Stimulated activated CD8-positive, alpha-beta memory T cell treated with anti-CD3 and anti-CD28 coated beads, Interleukin-7, amount 100 ng/mL, for 4 hours (primary cell): ENCODE measurements at places on chromosomes 3 and 15.
A peak's percentile ranks its signal among the peaks of the same experiment; 100 is the strongest.

GRCh38 chr3:17166369-17166768 lies 281.6 kb downstream of the PLCL2 start:
- no peak for DNase-seq

- no peak for DNase-seq
These were observed 32.4 kb upstream of the ALCAM start for GRCh38 chr3:105334138-105334882.

DNA sequence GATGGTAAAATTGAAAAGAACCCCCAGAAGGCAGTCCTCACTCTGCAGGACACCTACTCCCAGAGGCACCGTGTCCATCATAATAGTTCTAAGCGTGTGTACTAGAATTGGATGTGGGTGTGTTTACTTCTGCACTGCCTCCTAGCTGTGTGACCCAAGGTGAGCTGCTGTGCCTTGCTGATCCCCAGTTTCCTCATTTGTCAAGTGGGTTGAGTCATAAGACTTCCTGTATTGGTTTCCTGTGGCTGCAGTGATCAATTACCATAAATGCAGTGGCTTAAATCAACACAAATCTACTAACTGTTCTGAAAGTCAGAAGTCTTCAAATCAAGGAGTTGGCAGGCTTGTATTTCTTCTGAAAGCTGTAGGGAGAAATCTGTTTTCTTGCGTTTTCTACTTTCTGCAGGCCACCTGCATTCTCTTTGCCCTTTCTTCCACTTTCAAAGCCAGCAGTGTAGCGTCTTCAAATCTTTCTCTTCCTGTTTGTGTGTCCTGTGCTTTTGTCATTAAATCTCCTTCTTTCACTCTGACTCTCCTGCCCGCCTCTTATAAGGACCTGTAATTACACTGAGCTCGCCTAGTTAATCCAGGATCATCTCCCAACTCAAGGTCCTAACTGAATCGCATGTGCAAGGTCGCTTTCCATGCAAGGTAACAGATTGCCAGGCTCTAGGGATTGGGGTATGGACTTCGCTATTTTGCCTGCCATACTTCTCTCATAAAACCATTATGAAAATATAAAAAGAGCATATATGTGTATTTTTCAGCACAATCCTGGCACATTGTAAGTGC lies 59.0 kb downstream of the RORA start:
- no peak for DNase-seq

DNA sequence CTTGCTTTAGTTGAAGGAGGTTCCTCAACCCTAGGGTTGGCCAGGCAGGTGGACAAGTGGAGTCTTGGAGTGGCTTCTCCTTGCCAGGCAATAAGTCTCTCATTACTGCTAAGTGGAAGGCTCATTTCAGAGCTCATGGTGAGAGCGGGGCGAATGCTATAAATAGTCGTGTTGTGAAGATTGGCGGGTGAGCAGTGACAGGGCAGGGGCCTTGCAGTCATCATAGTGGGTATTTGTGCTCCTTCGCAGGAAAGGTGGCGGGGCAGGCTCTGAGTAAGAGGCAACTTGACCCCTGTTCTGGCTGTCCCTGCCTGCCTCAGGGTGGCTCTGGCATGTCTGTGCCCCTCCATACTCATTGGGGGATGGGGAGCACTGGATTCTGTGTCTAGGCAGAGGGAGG lies 8.7 kb upstream of the GRM2 start:
- no peak for DNase-seq

- peak; percentile 35 for DNase-seq
These were observed 84.8 kb upstream of the FOXB1 start for GRCh38 chr15:59918994-59919951.

DNA sequence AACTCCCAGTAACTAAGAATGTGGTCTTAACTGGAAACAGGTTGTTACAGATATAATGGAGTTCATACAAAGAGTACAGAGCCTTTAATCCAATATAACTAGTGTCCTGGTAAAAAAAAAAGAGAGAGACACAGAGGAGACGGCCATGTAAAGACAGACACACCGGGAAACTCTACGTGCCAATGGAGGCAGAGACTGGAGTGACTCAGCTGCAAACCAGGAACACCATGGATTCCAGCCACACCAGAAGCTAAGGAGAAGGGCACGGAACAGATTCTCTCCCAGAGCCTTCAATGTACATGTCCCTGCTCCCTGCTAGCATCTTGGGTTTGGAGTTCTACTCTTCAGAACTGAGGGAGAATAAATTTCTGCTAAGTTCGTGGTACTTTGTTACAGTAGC lies 4.5 kb downstream of the RNF168 start:
- DNase-seq, result no peak

GRCh38 chr3:66609660-66610561 lies 109.1 kb upstream of the LRIG1 start:
- DNase-seq, result no peak

DNA sequence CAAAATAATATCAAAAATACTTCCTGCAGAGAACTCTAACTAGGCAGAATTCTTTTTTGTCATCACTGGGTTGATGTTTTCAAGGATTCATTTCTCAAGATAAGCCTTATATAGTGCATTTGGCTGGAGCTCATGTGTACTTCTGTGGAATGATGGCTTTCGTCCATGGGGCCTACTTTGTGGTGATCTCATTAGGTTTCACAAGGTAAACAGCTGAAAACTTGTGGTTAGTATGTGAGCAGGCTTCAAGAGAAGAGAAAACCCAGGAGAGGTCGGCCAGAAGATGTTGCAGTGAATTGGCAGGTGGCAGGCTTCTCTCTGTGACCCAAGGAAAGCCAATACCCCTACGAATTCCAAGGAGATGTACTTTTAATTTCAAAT lies 121.4 kb upstream of the PHLDB2 start:
- no peak for DNase-seq

DNA sequence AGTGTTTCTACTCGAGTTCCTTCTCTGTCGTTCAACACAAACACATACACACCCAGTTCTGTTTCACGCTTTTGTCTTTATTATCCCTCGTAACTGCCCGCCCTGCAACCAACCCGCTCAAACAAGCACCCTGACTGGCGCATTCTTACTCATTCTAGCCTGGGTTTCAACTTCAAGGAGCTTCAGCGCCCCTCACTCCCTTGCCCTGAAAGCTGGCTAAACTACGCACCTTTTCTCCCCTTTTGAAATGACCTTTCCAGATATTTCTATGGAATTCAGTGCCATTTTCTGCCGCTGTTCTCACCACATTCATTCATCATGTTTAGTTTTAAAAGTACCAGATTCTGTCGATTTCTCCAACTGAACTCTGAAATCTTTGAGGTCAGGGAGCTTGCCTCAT lies 653 bp upstream of the MFSD1 start:
- DNase-seq, result no peak

- DNase-seq, result no peak
These were observed 192.6 kb downstream of the PDZRN3 start for GRCh38 chr3:73432023-73432705.

DNA sequence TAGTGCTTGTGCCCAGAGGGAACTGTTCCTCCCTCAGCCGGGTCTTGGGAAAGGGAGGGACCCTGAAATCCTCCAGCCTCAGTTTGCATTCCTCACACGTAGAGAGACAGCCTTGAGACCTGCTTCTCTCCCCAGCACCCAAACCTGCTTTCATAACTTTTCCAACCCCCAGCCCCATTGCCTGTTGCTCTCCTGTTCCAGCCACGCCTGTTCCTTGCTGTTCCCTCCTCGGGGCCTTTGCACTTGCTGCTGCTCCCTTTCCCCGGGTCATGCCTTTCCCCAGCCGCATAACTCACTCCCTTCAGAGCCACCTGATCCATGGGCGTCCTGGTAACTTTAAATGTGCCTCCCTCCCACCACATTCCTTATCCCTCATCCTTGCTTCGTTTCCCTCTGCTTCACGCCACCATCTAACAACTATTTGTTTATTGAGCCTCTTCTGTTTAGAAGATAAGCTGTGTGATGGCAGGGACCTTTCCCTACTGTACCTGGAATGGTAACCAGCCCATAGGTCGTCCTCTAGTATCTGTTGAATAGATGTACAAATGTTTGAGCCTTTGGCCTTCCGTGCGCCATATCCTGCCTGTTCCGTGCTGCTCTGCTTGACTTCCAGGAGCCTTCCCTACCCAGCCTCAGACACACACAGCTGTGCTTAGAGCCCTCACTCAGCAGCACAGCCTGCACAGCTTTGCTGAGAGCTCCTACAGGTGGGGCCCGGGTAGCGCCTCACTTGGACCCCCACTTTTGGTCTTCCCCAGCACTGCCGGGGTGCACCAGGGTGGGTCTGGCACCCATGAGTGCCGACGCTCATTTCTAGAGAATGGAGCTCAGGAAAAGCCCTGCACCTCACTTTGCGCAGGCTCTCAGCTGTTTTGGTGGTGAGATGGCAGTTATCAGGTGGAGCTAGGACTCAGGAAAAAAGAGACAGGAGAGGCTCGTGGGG lies 60.2 kb downstream of the SCN5A start:
- no peak for DNase-seq

DNA sequence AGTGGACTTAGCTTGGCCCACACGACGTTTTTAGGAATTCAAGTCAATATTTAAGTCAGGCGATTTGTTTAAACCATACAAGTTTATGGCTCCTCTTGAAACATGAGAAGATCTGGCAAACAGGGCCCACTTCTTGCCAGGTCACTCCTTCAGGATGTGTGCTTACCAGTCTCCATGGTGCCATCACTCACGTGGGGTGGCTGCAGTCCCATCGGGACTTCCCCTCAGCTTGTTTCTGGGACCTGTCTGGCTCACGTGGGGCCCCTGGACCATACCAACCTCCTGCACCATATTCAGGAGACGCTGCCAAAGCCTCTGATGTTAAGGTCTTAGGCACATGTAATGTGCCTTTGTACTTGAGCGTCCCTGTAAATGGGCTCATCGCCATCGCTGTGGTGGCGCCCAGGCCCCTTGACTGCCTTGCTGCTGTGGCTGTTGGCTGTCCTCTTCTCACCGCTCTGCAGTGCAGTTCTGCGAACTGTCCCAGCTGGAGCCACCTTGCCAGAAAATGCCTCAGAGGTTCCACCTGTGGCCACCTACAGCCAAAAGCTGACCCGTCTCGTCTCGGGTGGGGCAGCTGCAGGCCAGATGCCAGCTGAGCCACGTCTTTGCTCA lies 8.9 kb downstream of the MCM2 start:
- DNase-seq, result no peak

GRCh38 chr3:63809607-63810006 lies 9.5 kb upstream of the C3orf49 start:
- no peak for DNase-seq

DNA sequence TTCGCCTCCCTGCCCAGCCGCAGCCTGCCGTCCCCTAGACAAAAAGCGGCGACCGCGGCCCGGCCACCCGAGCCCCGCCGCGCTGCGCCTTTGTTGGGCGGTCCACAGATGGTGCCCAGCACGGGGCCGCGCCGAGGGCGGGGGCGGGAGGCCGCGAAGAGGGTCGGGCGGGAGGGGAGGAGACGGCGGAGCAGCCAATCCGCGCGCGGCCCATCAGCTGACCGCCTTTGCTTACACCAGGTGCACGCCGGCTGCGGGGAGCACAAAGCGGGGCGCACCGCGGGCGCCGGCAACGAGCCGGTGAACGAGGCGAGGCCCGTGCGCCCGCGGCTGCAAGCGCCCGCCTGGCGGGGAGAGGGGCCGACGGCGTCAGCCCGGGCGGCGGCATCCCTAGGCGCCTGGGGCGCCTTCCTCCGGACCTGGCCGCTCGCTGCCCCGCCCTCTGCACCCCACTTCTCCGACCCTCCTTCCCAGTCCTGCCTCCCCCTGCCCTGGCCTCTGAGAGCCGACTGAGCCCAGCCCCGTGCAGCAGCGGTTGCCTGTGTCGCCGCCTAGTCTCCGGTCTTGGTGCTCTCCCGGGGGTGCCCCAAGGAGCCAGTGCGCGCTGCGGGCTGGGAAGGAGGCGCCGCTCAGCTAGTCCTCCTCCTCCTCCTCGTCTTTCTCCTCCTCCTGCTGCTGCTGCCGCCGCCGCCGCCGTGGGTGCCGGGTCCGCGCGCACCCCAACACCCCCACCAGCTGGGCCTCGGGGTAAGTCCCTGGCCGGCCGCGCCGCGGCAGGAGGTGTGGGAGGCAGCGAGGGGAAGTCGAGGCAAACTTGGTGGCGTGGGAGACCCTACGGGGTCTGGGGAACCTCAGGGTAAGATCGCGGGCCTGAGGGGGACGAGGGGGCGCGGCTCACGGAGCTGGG lies at the start of gene LRRN1:
Gene LRRN1 (plus strand): TSS at position 259 of the 907 bp plus-strand sequence. CDS start 45,211 bp downstream, outside the sequence.
- DNase-seq, result peak; percentile 59

- no peak for DNase-seq
These were observed 137.1 kb upstream of the WNT5A start for GRCh38 chr3:55624238-55624637.

GRCh38 chr15:75666823-75667501 lies 19.2 kb downstream of the SNX33 start:
- no peak for DNase-seq

DNA sequence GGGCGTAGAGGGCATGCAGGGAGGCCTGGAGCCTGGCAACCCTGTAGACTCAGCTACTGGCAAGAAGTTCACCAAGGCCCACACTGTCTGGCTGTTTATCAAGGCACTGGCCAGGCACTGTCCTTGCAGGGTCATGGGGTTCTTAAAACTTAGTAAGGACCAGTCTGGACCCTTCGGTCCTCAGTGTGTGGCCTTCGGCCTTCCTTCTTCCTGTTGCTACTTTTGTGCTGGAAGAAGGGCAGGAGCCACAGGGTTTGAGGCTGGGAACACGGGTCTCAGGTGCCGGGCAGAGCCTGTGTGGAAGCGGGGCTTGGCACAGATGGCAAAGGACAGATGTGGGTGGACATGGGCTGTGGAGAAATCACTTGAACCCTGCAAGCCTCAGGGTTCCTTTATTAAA lies 76.6 kb downstream of the SNRK start:
- no peak for DNase-seq

- no peak for DNase-seq
These were observed 67.9 kb upstream of the AKAP13 start for GRCh38 chr15:85312486-85312885.

DNA sequence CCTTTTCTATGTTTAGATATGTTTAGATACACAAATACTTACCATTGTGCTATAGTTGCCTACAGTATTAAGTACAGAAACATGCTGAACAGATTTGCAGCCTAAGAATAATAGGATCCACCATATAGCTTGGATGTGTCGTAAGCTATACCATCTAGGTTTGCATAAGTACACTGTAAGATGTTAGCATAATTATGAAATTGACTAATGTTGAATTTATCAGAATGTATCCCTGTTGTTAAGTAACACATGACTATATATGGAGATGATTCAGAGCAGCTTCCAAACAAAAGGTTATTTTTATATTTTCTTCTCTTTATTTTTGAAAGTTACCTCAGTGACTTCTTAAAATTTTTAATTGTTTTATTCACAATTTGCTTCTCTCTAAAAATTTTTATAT lies 2.4 kb downstream of the SLC28A2 start:
- no peak for DNase-seq

DNA sequence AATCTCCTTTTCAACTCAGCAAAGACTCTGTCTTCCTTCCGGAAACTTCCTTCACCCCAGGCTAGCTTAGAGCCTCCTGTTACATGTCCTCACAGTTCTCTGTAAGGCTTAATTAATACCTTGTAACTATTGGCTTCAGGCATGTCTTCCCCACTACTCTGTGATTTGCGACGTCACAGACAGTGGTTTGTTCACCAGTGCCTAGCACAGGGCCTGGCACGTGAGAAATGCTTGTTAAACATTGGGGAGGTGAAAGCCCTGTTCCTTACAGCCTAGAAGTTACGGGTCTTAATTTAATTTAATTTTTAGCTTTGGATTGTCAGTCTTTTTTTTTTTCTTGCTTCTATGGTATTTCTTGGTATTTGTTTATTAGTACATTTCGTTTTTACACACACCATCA lies 36.4 kb upstream of the CACNA2D3 start:
- no peak for DNase-seq
